Stimulated activated CD8-positive, alpha-beta memory T cell treated with anti-CD3 and anti-CD28 coated beads, Interleukin-7, amount 100 ng/mL, for 24 hours (primary cell): ENCODE measurements at places on chromosomes 4 and X.

DNA sequence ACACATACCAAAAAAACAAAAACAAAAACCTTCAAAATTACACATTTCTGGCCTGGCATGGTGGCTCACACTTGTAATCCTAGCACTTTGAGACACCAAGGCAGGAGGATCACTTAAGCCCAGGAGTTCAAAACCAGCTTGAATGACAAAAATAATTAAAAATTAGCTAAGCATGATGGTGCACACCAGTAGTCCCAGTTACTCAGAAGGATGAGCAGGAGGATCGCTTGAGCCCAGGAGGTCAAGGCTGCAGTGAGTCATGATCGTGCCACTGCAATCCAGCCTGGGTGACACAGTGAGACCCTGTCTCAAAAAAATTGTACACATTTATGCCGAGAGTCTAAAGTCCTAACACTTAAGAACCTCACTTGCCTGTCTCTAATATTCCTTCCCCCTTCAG, 18.3 kb downstream of the SLC39A8 start:
- no peak for DNase-seq

DNA sequence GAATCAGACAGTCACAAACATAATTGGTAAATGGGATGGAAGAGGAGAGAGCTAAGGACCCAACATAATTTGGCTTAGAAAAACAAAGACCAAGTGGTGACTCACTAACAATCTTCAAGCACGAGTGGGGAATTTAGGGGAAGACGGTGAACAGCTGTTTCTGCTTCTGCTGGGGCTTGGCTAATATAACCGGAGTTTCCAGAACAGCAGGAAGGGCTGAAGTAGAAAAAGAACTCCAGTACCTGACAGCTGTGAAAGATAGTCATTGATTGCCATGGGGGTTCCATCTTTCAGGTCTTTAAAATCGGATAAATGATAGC, 290.9 kb upstream of the LDB2 start:
- no peak for DNase-seq

DNA sequence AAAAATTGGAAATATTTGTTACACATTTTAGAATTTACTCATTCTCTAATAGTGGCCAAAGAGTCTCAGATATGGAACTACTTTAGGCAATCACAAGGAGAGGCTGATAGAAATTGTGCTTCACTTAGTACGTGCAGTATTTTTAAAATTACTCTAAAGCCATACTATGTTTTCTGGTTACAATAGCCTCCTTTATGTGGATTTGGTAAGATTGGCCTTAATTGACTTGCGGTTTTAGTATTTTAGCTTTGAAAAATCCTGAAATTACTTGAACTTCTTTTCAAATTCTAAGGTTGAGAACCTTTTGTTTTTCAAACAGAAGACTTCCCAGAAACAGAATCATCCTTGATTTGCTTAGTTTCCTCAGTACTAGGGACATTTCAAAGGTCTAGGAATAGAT, 215.2 kb downstream of the SLC4A4 start:
- no peak for DNase-seq

- no peak for DNase-seq
These were observed 655.4 kb upstream of the SLIT2 start for GRCh38 chr4:19596342-19596741.

GRCh38 chr4:2484185-2484584, 15.3 kb downstream of the RNF4 start:
- DNase-seq: no peak
